AG04450 (cell line): ENCODE measurements at places on chromosomes 3 and 15. TPM values are rescaled to one million over a fixed set of nuclear protein-coding genes. Genes with fewer than 3 reads are reported as not detected.

DNA sequence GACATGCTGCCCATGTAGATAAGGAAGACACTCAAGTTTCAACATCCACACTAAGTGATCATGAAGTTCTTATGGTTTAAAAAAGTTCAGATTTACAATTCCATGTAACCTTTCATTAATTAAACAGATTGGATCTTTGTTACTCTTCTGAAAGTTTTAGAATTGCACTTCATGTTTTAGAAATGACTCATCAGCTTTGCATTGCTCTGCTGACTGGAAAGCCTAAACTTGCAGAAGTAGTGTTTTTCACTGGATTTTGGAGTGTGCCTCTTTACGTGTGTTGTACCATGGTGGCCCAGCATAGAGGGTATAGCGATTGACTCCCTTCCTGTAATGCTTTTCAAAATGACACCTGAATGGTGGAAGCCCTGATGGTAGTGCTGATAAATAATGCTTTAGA, 157.9 kb downstream of the BBX start:
- no peak for DNase-seq

DNA sequence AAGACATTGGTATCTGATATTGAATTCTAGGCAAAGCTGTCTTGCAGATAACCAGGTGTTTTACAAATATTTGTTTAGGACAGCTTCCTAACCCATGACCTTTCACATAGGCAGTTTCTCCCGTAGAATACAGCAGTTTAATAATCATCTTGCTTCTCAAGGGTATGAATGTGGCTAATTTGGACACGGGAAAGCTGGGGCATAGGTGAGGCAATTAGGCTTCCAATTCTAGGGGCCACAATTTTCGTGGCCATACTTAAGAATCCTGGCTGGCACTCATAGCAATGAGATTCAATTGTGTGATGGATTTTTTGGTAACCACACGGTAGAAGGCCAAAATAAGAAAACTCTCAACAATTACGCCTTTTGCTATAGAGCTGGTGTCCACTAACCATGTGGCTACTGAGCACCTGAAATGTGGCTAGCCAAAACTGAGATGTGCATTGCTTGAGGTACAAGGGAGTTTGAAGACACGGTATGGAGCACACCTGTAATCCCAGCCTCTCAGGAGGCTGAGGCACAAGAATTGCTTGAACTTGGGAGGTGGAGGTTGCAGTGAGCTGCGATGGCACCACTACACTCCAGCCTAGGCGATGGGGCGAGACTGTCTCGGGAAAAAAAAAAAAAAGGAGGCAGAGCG, 34.4 kb downstream of the TFRC start:
- DNase-seq = no peak

- DNase-seq = no peak
Observed at GRCh38 chr15:99050328-99050980, 42.9 kb upstream of the PGPEP1L start.

DNA sequence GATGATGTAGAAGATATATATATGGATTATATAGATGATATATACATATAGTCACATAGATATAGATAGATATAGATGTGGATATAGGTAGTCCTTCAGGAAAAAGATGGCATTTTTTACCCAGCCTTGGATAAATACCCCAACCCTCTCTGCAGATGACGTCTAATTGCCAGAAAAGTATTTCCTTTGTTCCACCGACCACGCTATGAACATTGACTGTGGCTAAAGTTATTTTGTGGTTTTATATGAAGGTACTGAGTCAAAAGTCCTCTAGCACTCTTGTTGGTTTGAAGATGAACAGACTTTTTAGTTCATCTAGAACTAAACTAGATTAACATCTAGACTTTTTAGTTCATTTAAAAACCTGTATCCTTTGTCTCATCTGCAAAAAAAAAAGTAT, 207.7 kb downstream of the PLOD2 start:
- no peak for DNase-seq

DNA sequence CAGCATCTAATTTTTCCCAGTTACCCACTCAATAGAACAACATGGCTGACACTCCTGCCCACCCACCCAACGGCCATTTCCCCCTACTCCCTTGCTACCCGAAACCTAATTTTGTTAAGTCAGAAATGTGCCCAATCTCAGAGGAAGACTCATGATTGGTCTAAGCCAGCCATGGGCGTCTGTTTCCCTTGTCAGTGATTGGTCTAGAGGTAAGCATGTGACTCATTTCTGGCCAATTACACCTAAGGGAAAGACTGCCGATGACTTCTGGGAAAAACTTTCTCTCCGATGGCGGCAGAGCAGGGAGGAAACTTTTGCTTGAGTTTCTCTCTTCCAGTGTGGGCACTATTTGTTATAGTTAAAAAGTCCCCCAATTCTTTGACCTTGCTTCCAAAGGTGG, 72.9 kb downstream of the RPLP1 start:
- no peak for DNase-seq

DNA sequence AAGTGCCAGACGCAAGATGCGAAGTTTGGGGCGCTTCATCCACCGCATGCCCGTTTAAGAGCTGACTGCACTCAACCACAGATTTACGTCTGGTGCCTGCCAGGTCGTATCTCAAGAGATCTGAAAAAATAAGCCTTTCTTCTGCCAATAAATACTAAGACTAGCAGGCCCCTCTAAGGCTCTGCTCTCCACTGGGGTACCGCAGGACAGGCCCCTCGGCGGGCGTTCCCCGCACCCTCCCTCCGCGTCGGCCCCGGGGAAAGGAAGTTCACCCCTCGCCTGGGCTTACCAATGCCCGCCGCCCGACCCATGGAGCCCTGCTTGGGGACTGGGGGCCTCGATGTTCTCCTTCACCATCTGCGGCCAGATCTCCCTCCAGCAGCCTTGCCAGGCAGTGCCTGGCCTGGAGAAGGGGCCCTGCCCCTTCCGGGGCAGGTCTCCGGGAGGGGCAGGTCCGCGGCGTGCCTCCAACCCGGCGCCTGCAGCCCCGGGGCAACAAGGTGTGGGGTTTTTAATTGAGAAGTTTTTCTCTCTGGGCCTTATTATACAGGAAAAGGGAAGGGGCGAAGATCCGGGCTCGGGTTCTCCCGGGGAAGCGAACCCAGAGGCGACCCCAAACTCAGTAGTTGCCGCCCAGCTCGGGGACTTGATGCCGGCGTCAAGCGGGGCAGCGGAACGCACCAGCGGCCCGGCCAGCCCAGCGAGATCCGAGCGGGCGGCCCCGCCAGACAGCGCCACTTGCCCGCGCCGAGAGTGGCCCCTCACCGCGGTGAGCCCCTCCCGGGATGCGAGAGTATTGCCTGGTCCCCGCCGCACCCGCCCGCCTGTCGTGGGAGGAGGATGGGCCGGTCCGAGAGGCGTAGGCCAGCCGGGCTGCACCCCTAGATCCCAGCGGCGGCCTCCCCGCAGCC, 735 bp downstream of the GOLGA8B start:
- no peak for DNase-seq

GRCh38 chr15:59244337-59244736, 37.7 kb downstream of the LDHAL6B start:
- no peak for DNase-seq

DNA sequence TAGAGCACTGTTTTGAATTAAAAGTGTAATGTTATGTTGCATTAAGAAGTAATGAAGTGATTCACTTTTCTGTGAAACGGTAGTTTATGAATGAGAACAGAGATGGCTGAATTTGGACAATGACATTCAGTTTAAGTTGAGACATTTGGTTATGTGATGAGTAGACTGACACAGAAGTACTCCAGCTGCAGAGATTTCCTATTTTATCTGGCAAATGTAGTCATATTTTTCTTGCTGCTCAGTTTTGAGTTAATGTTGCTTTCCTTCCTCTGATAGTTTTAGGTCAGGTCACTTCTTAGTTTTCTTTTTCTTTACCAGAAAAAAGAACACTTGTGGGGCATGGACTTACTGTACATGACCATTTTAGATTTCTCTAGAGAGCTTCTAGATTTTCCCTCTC, 51.2 kb downstream of the ASB7 start:
- no peak for DNase-seq

TAGLN3 gene
- 2.2 and 2.5 TPM in 2 replicates for polyA plus RNA-seq

FBXL22 gene
- 1.3 TPM in 2 replicates for polyA plus RNA-seq
